SK-N-SH (cell line): ENCODE measurements at places on chromosomes 5 and 9.

GRCh38 chr9:137643921-137644320, 25.1 kb downstream of the EHMT1 start:
- DNase-seq: no peak

- no peak for DNase-seq
Measured at GRCh38 chr9:110126986-110127864, 80.7 kb downstream of the C9orf152 start.

GRCh38 chr9:14538526-14538925, 154.7 kb downstream of the ZDHHC21 start:
- DNase-seq: no peak

DNA sequence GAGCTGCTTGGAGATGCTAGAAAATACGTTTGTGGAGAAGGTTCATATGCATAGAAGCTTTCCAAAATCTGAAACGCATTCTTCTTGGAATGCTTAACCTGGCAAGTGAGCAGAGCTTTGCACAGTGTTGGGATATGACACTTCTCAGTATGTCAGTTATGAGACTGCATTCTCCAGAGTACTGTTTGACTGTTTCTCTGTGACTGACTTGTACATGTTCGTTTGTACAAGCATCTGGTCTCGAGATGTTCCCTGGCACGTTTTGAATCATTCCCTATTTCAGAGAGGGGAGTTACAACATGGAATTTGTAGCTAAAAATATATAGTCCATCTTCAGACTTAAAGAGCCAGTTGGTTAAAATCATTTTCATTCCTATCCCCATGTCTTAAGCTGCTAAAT, 272.4 kb downstream of the ARRDC3 start:
- no peak for DNase-seq

DNA sequence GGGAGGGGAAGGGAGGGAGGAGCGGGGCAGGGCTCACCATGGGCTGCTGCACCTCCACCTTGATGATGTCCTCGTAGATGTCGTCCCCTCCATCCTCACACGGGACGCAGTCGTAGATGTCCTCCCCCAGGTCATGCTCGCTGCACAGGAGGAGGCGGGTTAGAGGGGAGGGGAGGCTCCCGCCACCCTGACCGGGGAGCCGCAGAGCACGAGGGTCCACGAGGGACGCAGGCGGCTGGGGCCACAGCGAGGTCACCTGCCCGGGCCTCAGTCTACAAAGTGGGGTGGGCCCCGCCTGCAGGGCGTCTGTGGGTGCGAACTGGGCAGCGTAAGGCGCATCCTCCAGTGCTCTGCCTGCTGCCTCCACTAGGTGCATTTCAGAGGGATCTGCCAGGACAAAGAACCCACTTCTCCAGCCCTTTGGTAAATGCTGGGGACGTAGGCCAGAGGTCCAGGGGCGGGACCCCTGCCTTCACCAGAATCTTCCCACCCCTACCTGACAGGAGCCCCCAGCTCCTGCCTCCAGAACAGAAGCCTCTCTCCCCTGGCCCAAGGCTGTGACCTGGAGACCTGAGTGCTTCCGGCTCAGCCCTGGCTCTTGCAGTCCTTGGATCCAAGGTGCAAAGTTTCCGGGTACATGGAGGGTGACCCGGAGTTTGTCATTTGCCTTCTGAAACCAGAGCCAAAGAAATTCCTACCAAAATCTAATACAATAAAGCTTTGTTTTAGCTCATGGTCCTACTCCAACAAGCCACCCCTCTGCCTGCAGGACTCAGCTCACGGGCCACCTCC, 74.1 kb upstream of the SARDH start:
- DNase-seq: no peak

- DNase-seq: no peak
Measured at GRCh38 chr5:96209829-96210228, 223.2 kb downstream of the PCSK1 start.

- DNase-seq: no peak
Measured at GRCh38 chr5:14684757-14685156, 20.2 kb downstream of the OTULIN start.

GRCh38 chr9:130438382-130438981, 6.3 kb upstream of the ASS1 start:
- DNase-seq: no peak

DNA sequence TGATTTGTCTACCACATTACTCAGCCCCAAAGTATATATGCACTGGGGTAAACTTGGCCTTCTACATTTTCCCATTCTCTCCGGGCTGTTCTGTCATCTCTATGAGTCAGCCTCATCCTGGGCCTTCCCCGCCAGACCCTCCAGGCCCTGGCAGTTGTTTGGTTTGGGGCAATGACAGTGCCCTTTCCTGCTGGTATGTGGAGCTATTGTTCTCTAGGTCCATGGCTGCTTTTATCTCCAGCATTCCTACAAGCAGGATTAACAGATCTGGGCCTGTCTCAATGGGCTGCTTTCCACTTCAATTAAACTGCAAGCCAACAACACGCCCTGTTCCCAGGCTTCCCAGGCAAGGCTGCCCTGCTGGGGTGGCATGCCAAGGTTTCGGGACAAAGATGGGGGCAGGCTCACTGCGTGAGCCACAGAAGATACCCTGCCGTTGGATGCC, 136.4 kb downstream of the SLIT3 start:
- no peak for DNase-seq

DNA sequence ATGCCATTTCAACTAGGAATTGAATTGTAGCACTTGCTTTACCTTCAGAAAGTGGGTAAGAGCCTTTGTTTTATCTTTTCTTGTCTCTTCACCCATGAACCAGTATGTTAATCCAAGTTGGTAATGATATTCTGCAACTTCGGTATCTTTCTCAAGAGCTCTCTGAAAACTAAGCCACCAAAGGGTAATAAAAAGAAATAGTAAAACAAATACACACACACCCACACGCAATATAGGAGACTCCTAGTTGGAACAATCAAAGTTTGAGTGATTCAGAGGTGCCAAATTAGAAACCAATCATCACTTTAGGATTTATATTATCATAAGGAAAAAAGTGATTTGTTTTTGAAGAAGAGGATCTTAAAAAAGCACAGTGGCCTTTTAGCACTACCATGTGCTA, 30.4 kb downstream of the SKIC3 start:
- no peak for DNase-seq

GRCh38 chr9:128166169-128166568, 6.1 kb downstream of the BBLN start:
- no peak for DNase-seq

GRCh38 chr5:169081000-169081724, 219.8 kb downstream of the SLIT3 start:
- peak; percentile 37 for DNase-seq

DNA sequence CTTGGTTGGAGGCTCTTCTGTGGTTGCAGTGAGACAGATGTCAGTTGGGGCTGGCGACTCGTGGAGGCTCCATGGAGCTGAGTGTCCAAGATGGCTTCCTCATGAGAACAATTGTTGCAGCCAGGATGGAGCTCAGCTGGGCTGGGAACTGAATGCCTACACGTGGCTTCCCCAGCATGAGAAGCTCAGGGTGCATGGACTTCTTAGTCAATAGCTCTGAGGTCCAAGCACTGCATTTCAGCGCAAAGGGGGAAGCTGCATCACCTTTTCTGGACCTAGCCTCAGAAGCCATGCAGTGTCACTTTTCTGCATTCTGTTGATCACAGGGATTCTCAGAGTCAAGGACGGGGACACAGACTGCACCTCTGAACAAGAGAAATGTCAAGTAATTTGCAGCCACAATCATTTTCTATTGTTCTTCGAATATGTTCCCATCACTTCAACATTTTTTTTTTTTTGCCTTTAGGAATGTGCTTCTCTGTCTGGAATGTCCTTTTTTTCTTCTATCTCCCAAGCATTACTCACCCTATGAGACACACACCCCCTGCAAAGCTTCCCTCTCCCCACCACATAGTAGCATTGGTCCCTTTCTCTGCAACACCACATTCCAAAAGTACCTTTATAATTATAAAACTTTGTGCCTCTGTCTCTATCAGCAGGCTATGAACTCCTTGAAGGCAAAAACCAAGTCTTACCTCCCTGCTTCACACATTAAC, 57.5 kb upstream of the STK32A start:
- no peak for DNase-seq

GRCh38 chr5:1883925-1884677, 1.4 kb upstream of the IRX4 start:
- no peak for DNase-seq

DNA sequence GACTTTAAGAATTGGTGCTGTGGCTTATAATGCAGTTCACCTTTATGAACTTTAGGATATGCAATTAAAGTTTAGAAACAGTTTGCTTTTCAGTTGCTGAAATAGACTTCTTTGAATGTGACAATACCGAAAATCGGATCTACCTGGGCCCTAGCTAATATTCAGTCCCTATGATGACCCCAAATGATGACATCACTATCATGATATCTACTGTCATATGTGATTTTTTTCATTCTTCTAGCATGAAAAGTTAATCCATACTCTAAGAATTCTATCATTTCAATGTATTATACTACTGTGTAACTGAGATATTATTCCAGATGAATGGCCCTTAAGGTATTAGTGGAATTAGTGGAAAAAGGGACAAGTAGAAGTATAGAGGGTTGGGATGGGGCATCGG, 487.2 kb upstream of the TUSC1 start:
- no peak for DNase-seq

- DNase-seq: no peak
Measured at GRCh38 chr9:94829380-94830070, 103.0 kb downstream of the AOPEP start.

GRCh38 chr5:120388016-120388781, 75.9 kb upstream of the PRR16 start:
- DNase-seq: no peak

DNA sequence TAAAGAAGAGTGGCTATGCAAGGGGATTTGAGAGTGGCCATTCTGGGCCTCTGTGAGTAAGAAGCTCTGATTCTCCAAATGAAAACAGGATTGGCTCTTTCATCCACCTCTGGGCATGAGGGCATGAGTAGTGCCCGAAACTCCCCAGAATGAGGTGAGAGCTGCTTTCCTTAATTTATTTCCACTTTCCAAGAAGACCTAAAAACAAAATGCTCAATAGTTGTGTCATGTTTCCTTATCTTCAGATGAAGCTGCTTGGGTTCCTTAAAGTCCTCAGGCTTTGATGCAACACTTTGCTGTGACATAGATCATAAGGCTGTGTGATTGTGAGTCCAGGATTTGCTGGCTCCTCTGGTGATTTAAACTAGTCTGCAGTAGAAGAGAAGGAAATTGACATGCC, 3.1 kb upstream of the ZCCHC10 start:
- DNase-seq: no peak

DNA sequence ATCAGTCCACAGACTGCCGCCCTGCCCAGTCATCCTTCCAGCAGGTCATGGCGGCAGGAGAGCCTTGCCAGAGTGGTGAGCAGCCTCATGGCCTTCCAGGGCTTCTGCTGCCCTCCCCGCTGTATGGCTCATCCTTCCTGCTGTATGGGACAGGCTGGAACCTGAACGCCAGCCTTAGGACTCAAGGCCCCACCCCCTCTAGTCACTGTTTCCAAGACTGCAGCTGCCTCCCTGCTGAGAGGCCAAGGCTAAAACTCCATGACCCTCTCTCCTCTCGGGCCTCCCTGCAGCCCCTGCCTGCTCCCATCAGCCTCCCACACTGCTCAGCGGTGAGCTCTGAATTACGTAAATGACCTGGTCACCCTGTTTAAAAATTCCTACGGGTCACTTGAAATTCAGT, 227.5 kb downstream of the AGTPBP1 start:
- DNase-seq: no peak
